ENCODE measurements at places on chromosomes 5 and 9. TPM values are rescaled to one million over a fixed set of nuclear protein-coding genes. Genes with fewer than 3 reads are reported as not detected.

The C1QTNF2 gene
- 26.8 TPM for total RNA-seq

DNA sequence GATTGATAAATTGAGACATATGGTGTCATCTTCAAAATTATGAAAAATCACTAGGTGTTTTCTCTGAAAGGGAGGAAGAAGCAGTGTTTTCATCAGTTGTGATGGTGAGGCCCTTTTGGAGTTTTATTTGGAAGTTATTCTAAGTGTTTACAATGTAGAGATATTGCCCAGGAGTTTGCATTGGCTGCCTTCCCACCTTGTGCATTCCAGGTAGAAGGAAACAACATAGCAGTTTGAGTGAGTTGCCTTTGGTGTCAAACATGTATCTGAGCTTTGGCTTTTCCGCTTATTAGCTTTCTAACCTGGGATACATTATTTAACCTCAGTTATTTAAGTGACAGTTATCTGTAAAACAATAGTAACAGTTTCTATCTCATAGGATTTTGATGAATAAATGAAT is 122.5 kb downstream of the SCAMP1 start:
- no peak for DNase-seq

- no peak for DNase-seq
These were observed 8.9 kb upstream of the BNC2 start for GRCh38 chr9:16879416-16879815.

The HBEGF gene
- 11.0 TPM for total RNA-seq

GRCh38 chr9:124263800-124264426 is 6.2 kb downstream of the NEK6 start:
- peak; percentile 55 for DNase-seq

DNA sequence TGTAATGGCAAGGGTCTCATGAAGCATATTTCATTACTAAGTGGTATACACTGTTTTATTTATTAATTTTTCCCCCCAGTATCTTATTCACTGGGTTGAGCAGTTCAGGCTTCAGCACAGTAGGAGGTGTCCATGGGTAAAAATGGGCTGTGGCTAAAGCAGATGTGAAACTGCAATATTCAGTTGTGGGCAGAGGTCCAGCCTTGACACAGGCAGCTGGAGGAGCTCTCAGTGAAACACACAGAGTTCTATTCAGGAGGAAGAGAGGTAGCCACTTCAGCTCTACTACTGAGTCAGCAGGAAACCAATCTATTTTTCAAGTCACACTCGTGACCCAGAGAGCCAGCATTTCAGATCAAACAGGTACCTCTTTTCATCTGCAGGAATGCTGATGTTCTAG is 418.3 kb downstream of the CDH10 start:
- DNase-seq: peak; percentile 50

The SEMA5A gene
- total RNA-seq: 26.5 TPM

GRCh38 chr5:130337179-130337888 is 433.1 kb downstream of the CHSY3 start:
- peak; percentile 4 for DNase-seq

DNA sequence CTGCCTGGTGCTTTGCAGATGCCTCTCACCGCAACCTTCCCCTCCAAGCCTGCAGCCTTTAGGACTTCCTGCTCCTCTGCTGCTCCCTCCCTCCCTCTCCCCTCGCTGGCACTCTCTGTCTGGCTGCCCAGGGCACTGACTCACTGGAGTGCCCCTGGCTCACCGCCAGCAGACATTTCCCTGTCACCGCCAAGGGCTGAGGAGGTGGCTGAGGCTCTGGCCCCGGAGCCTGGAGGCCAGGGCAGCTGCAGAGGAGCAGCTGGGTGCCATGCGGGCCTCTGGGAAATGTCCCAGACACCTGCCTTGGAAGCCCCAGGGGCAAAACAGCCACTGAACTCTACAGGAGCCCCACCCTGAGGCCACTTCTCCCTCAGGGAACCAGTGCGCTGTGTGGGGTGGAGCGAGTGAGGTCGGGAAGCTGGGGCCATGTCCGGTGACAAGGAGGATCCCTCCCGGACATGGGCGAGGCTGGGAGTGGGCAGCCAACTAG is 53.4 kb downstream of the TENT4A start:
- peak; percentile 73 for DNase-seq

The CCL27 gene
- 0.31 TPM for total RNA-seq

The PRRX2 gene
- 8.9 TPM for total RNA-seq

GRCh38 chr9:83601463-83601862 is 21.5 kb upstream of the IDNK start:
- DNase-seq: no peak

The EPB41L4B gene
- 6.2 TPM for total RNA-seq

- DNase-seq: peak; percentile 4
These were observed 1729.7 kb upstream of the WWC1 start for GRCh38 chr5:166561759-166562158.

DNA sequence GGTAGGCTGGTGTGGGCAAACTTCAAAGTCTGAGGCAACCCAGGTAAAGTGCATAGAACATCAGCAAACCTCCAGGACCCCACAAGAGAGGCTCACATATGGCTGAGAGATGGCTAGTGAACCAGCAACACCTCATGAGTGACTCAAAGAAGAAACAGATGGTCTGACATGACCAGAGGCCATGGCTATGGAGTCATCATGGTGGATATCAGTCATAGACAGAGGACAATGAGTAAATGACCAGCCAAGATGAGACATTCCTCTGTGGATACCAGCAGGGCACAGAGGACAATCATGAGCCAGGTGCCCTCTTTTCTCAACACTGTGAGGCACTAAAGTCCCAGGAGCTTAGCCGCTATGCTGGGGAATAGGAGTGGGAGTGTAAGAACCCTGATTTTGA is 180.8 kb downstream of the RASEF start:
- no peak for DNase-seq

The C9orf50 gene
- total RNA-seq: not detected

GRCh38 chr9:88005240-88005639 is 30.9 kb upstream of the CDK20 start:
- DNase-seq: no peak

The SMIM33 gene
- total RNA-seq: not detected

The MYO10 gene
- 16.6 TPM for total RNA-seq

The ENHO gene
- 3.4 TPM for total RNA-seq

The LEAP2 gene
- 1.4 TPM for total RNA-seq
